Renal pelvis (tissue), 12 donors: ENCODE measurements at places on chromosomes 7 and 10.

- no peak for DNase-seq
Measured at GRCh38 chr7:40714363-40715052, 579.7 kb downstream of the SUGCT start.

DNA sequence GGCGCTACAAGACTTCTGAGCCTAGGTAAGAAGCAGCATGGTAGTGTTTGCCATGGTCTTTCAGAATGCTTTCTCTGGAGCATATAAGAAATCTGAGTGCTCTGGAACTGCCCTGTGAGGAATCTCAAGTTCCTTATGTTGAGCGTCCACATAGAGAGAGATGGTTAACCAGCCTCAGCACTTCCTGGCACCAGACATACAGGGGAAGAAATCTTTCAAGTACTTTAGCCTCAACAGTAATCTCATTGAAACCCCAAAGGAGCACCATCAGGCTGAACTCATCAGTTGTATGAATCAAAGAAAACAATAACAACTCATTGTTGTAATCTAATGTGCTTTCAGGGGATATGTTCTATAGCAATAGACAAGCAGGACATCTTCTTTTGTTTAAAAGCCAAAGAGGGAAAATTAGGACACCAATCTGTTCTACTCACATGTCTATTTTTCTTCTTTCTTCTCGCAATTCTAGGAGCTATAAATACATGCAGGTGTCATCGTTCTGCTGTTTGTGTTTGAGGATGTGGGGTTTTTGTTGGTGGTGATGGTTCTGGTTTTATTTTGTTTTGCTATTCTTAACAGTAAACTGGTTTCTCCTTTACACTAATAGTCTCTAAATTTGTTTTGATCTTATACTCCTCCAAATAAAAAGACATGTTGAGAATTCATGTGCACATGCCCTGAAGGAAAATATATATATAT is 1145.0 kb upstream of the LRRN3 start:
- no peak for DNase-seq

DNA sequence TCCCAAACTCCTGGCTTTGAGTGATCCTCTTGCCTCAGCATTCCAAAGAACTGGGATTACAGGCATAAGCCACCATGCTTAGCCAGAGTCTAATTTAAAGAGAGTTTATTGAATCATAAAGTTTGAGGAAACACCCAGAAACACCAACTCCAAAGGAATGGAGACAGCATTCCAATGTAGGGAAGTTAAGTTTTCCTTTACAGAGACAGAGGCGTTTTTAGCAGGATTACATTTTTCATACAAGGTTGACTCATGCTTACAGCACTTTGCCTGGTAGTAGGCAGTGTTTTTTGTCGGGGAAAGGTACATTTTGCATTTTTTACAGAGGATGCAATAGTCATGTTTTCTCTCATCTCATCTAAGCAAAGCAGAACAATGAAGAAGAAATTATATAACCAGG is 18.9 kb upstream of the OPN4 start:
- DNase-seq = no peak

DNA sequence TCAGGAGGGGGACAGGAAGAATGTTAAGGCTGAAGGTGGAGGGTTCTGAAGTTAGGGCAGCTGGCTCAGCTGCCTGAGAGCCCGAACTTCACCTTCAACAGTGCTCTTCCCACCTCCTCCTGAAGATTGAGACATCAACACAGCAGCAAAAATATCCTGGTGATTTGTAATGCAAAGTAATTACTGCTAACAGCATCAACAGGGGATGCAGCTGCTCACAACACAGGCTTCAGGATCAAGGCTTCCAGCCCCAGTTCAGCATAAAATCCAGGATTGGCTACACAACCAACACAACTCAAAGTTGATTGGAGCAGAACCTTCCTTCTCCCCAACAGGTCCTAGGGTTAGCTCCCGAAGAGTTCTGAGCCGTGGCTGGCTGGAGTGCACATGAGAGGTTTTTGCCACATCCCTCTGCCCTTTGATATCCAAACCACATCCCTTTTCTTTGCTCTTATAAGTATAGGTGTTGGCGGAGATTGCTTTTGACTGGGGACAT is 242.4 kb downstream of the KIAA1217 start:
- DNase-seq = no peak

GRCh38 chr10:624605-625332 is 64.7 kb downstream of the DIP2C start:
- DNase-seq = no peak
